ENCODE measurements at places on chromosomes 1 and 21. TPM values are rescaled to one million over a fixed set of nuclear protein-coding genes. Genes with fewer than 3 reads are reported as not detected.

The WLS gene
- 21.0 TPM for total RNA-seq

The IL24 gene
- 0.42 TPM for total RNA-seq

The LCE3E gene
- total RNA-seq, result not detected

The THEM5 gene
- total RNA-seq, result not detected

The ARHGEF11 gene
- total RNA-seq, result 15.3 TPM

The FBLIM1 gene
- total RNA-seq, result 31.1 TPM

The OR2T4 gene
- total RNA-seq, result not detected
